ENCODE measurements at places on chromosomes 6 and 20.

DNA sequence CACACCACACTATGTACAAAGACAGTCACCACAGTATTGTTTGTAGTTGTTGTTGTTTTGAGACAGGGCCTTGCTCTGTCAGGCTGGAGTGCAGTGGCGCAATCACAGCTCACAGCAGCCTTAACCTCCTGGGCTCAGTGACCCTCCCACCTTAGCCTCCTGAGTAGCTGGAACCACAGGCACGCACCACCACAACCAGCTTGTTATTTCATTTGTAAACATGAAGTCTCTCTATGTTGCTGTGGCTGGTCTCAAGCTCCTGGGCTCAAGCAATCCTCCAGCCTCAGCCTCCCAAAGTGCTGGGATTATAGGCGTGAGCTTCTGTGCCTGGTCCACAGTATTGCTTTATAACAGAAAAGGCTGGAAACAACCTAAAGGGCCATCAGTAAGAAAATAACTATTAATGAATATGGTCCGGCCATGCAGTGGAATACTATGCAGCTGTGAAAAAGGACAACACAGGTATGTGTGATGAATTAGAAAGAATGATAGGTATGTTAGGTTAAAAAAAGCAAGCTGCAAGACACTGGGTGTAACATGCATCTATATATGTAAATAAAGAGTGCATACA is 30.0 kb upstream of the PTGIS start:
- DNase-seq = no peak

DNA sequence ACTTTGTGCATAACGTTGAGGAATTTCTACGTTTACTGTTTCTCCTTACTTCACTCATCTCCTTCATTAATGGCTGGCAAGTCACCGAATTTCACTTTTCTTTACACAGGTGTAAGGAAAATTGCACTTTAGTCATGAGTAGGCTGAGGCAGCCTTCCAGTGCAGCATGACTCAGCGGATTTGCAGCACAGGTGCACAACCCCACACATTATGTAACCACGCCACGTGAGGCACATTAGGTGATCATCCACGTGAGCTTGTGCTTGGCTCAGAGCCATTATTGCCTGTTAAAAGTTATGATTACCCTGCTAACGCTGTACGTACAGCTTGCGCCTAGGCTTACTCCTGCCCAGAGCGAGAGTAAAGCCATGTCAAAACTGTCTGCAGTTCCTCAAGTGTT is 158.8 kb downstream of the NKAIN2 start:
- DNase-seq = no peak

- peak; percentile 39 for DNase-seq
Observed at GRCh38 chr6:52063584-52064344, 23.6 kb downstream of the PKHD1 start.

DNA sequence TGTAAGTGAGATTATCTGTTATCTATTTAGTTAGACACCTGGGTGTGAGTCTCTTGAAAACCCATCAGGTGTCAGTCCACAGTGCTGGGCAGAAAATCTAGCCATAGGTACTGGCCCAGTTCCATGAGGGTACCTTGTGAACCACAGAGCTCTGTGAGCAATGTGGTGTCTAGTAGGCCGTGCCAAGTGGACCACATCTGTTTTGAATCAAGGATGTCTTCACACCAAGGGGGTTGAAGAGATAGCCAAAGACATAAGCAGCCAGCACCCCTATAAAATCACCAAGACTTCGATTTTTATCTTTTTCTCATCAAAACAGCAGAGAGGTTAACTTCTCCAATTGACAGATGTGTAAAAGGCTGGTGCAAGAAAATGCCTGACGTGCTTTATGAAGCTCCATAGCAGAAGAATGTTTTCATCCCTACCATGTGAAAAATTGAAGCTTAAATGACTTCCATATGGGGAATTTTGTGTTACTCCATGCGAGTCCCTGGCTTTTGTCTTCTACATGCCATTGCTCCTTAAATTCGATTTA is 368.7 kb downstream of the HAO1 start:
- DNase-seq = no peak

DNA sequence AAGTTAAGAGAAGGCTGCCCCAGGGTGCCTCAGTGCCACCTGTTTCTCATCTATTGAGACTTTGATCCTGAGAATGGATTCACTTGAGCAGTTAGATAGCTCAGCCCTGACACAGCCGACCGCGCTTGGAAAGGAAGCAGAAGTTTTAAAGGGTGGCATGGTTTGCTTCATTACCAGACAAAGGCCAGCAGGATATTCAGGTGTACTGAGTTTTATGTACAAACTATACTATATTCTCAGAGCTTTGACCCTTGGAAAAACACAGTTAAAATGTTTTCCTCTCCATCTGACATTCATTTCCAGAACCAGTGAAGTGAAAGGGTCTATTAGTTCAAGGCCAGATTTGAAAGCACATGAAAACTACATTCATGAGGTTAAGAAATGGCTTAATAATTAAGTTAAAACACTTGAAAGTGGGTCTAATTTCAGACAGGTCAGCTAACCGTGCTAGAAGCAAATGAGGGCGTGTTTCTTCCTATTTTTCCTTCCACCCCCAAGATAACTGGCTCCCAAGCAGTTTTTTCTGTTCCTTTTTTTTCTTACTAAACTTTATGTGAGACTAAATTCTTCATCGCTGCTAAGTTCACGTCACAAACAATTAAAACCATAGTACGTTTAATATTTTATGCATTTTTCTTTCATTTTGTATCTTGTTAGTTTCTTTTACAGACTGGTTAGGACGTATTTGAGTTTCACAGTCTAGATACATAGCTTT is 385.3 kb upstream of the SOX4 start:
- no peak for DNase-seq

GRCh38 chr6:16244869-16245451 is 6.6 kb downstream of the GMPR start:
- DNase-seq = no peak

- no peak for DNase-seq
Observed at GRCh38 chr6:169409742-169410312, 156.2 kb upstream of the THBS2 start.

GRCh38 chr6:150987371-150987828 is 121.9 kb downstream of the MTHFD1L start:
- DNase-seq = no peak

DNA sequence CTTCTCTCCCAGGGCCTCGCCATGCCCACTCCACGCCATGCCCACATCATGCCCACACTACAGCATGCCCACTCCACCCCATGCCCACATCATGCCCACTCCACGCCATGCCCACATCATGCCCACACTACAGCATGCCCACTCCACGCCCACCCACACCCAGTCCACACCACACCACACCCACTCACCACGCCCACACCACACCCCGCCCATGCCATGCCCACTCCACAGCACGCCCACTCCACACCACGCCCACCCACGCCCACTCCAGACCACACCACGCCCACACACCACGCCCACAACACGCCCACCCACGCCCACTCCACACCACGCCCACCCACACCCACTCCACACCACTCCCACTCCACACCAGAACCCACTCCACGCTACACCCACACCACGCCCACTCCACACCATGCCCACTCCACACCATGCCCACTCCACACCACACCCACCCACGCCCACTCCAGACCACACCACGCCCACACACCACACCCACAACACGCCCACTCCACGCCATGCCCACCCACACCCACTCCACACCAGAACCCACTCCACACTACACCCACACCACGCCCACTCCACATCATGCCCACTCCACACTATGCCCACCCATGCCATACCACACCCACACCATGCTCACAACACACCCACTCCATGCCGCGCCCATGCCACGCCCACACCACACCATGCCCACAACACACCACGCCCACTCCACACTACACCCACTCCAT is 88.6 kb downstream of the ERMARD start:
- no peak for DNase-seq

DNA sequence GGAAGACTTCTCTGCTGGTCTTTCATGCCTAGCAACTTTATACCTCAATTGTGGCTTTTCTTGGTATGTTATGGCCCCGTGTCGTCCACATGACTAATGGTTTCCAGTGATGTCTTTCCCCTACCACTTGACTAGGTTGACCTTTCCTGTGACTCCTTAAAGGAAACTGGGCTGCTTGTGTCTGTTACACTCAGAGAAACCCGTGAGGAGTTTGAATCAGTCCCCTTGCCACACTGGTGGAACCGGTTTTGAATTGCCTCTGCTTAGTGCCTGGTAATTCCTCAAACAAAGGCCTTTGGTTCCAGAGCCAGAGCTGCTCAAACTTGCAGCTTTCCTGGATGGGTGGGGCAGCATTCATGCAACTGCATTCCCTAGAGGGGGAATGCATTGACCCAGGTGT is 21.9 kb downstream of the ECT2L start:
- DNase-seq = no peak

Measured in activated gamma-delta T cell treated with anti-CD3 and anti-CD28 coated beads, Interleukin-2, amount 50 U/mL, for 16 hours (primary cell).